ENCODE measurements at places on chromosomes 5 and 9. TPM values are rescaled to one million over a fixed set of nuclear protein-coding genes. Genes with fewer than 3 reads are reported as not detected.

The KIF24 gene
- total RNA-seq = 0.56 TPM

The GRXCR2 gene
- total RNA-seq = 9.6 TPM

The C9orf153 gene
- total RNA-seq = 0.22 TPM

The MORN5 gene
- not detected for total RNA-seq

The PRUNE2 gene
- total RNA-seq = 1.3 TPM

The HMMR gene
- 0.54 TPM for total RNA-seq

DNA sequence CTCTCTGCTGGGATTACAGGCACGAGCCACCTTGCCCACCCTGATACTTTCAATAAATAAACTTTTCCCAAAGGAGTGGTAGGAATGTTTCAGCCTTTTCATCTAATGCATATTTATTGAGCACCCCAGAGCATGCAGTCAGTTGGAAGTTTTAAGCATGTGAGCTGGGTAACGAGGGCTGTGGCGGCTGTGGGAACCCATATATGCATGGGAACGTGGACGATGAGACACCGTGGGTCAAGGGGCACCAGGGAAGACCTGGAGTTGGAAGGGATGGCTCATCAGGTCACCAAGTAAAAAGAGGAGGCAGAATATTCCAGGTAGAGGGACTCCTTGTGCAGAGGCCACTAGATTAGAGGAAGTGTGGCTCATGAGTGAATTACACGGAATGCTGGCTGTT is 64.7 kb downstream of the ANKRD33B start:
- no peak for DNase-seq

- no peak for DNase-seq
Observed at GRCh38 chr5:54520940-54521339, 3.4 kb downstream of the SNX18 start.

DNA sequence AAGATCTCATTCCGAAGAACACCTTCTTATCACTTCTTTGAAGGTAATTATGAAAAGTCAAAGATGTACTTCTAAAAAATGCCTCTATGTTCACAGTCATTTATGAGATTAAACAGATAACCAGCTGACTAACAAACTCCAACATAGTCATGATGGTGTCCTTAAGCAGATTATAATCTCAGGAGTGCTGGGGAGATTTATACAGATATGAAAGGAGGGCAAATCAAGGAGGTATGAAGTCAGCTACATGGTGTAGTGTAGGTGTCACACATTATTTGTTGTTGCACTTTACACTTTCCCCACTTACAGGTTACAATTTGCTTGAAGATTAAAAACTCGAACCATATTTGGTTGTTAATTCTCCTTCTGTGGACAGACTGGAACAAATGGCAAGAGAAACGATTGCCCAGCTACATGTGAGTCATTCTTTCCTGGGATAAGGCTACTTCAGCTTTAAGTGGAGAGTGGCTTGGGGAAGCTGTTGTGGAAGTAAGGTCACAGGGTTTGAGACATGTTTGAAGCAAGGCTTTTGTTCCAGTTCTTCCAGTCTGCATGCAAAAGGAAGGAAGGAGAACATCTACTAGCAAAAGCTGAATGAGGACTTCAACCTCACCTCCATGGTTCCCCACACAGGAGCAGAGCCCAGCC is 320.1 kb downstream of the ADGRV1 start:
- DNase-seq = no peak

GRCh38 chr9:81787747-81788632 is 98.6 kb upstream of the TLE1 start:
- peak; percentile 51 for DNase-seq

GRCh38 chr9:5389109-5389732 is 48.5 kb downstream of the PLGRKT start:
- DNase-seq = no peak

DNA sequence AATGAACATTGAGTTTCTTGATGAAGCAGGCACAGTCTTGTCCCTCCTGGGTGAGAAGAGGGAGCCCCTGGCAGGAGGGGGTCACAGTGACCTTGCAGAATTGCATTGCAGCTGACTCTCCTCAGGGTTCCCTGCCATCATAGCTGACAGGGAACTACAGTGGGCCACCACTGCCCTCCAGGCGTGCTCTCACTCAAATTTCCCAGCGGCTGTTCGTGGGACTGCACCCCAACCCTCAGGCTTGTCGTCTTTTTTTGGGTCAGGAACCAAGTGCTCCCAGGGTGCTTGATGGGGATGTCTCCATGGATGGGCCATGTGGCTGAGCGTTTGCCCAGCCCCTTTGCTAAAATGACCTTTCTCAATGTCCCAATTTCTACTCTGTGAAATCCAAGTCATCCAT is 215.8 kb downstream of the MELK start:
- DNase-seq = no peak

DNA sequence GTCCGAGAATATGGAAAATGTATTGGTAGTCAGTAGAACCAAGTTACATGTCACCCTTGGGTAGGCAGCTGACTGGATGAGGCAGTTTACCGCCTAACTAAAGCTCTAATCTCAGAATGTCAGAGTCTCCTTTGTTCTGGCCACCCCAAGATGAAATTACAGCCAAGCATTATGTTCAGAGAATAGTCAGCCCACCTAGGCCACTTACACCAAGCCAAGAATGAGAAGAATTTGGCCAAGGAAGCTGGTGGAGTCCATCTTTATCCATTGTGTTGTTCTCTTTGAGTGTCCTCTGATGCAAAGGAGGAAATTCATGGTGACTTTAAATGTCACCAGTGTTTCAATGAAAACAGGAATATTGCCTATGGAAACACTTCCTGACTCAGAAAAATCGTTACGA is 275.1 kb upstream of the MAP3K1 start:
- DNase-seq = no peak

GRCh38 chr5:120173125-120173524 is 291.0 kb upstream of the PRR16 start:
- DNase-seq = no peak

- peak; percentile 85 for DNase-seq
Observed at GRCh38 chr9:121598965-121599871, 52.2 kb upstream of the DAB2IP start.

DNA sequence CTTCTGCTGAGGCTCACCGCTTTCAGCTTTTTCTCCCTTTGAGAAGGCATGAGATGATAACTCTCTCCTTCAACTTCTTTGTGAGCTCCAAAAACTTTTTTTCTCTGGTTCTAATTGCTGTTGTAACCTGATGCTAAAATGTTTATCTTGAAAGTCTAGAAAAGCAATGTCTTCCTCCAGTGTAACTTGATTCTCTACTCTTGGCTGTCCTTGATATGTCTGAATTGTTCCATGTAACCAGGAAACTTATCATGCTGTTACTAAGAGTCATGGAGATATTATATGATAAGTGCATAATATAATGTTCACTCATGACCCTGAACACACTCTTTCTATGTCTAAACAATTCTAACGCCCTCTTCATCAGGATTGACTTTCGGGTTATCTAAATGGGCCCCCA is 128.0 kb upstream of the ABCA1 start:
- no peak for DNase-seq

DNA sequence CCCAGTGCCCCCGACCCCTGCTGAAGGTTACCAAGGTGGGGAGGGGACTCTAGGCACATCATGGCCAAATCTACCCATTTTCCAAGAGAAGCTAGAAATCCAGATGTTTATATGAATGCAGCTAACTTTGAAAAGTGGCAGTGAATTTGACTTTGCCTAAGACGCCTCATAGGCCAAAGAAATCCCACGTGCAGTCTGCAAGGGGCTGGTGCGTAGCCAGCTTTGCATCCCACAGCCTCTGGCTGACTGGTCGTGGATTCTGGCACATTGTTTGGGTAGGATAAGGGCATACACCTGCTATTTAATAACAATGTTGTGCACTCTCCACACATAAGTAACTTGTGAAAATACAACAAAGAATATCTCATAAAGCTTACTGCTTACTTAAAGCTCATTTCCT is 3.5 kb upstream of the GADD45G start:
- DNase-seq = no peak
